ENCODE measurements at places on chromosomes 5 and 9.

GRCh38 chr5:135112008-135112725 lies 78.1 kb upstream of the PITX1 start:
- no peak for DNase-seq
- no peaks in the 10 kb centered on the region for H3K36me3 ChIP-seq
- no peaks in the 10 kb centered on the region for H3K27me3 ChIP-seq
- no peaks in the 10 kb centered on the region for H3K4me1 ChIP-seq

GRCh38 chr5:161863259-161863658 lies 15.3 kb downstream of the GABRA1 start:
- no peak overlapping the region for H3K4me3 ChIP-seq
- no peaks in the 10 kb centered on the region for H3K36me3 ChIP-seq
- no peak overlapping the region for H3K27ac ChIP-seq
- no peak for DNase-seq

DNA sequence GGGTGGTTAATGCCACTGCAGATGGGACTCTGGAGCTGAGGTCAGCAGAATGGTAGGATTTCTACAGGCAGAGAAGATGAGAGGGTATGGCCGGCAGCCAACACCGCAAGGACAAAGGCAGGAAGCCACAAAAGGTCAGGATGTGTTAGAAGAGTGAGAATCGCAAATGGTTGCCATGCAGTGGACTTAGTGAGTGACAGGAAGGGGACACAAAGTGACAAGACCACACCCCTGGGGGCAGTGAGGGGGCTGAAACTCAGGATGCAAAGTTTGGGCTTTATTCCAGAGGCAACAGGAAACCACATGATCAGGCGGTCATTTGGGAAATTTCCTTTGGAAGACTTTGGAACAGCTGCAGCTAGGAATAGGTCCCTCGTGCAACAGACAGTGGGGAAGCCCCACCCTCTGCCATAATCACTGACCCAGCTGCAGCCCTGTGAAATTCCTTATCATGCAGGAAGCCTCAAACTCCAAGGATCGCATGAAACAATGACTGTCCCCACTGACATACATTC lies 14.2 kb upstream of the CCDC180 start:
- DNase-seq = no peak
- H3K27me3 ChIP-seq = no peaks in the 10 kb centered on the region
- H3K4me3 ChIP-seq = no peak overlapping the region
- H3K36me3 ChIP-seq = no peaks in the 10 kb centered on the region
- H3K27ac ChIP-seq = peak overlapping the region; percentile 10

DNA sequence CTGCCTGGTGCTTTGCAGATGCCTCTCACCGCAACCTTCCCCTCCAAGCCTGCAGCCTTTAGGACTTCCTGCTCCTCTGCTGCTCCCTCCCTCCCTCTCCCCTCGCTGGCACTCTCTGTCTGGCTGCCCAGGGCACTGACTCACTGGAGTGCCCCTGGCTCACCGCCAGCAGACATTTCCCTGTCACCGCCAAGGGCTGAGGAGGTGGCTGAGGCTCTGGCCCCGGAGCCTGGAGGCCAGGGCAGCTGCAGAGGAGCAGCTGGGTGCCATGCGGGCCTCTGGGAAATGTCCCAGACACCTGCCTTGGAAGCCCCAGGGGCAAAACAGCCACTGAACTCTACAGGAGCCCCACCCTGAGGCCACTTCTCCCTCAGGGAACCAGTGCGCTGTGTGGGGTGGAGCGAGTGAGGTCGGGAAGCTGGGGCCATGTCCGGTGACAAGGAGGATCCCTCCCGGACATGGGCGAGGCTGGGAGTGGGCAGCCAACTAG lies 53.4 kb downstream of the TENT4A start:
- H3K4me1 ChIP-seq = no peaks in the 10 kb centered on the region
- peak; percentile 91 for DNase-seq
- H3K4me3 ChIP-seq = no peak overlapping the region
- H3K36me3 ChIP-seq = no peaks in the 10 kb centered on the region

DNA sequence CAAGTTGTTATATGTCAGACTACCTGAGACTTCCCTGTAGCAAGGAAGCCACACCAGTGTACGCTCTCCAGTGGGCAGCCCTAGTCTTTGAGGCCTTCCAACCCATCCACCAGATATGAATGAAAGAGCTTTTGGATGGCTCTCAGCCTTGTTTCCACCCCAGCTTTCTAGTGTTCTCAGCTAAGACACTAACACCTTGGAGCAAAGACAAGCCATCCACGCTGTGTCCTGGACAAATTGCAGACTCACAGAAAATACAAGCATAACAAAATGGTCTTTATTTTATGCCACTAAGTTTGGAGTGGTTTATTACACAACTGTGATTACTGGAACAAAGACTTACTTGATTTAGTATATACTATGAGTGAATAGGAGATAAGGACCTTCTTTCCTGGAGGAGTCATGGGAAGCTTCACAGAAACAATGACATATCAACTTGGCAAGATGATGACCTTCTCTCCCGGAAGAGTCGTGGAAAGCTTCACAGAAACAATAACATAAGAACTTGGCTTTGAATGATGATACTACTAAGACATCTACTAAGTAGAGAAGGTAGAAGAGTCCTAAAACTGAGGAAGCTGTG lies 134.0 kb upstream of the VCAN start:
- H3K27me3 ChIP-seq = no peaks in the 10 kb centered on the region
- no peak overlapping the region for H3K27ac ChIP-seq
- DNase-seq = no peak
- no peak overlapping the region for H3K4me3 ChIP-seq
- H3K36me3 ChIP-seq = no peaks in the 10 kb centered on the region
- H3K4me1 ChIP-seq = no peaks in the 10 kb centered on the region

DNA sequence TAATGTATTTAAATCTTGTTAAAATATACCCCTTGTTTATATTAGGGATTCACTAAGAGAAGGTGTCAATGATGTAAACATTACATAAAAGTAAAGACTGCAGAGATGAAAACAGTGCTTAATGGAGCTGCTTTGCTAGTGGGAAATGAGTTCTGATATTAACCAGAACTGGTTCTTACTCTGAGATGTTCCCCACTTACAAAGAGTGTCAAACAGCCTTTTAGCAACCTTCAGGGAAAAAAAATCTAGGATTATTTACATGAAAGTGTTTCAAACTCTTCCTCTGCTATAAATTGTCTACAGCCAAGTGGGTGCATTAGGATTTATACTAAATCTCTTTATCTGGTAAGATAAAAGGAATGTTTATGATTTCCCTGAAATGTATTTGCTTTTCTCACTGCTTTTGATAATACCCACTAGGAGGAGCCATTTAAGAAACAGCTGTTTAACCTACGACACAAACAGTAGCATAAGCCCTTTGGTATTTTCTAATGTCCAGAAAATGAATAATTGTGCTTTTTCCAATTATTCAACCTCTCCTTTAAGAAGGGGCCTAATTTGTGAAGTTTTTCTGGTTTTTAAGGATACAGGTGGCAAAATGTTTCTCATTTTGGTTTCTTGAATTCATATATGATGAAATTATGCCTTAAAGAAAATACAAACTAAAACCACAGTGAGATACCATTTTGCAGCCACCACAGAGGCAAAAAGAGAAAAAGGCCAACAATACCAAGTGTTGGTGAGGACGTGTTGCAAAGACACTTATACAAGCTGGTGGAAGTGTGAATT lies 186.3 kb downstream of the TLE4 start:
- no peaks in the 10 kb centered on the region for H3K27me3 ChIP-seq
- no peak for DNase-seq
- H3K4me3 ChIP-seq = no peak overlapping the region
- H3K36me3 ChIP-seq = no peaks in the 10 kb centered on the region
- no peak overlapping the region for H3K27ac ChIP-seq

GRCh38 chr9:123225374-123225813 lies 43.0 kb downstream of the STRBP start:
- H3K36me3 ChIP-seq = no peaks in the 10 kb centered on the region
- no peaks in the 10 kb centered on the region for H3K27me3 ChIP-seq
- no peak overlapping the region for H3K27ac ChIP-seq

DNA sequence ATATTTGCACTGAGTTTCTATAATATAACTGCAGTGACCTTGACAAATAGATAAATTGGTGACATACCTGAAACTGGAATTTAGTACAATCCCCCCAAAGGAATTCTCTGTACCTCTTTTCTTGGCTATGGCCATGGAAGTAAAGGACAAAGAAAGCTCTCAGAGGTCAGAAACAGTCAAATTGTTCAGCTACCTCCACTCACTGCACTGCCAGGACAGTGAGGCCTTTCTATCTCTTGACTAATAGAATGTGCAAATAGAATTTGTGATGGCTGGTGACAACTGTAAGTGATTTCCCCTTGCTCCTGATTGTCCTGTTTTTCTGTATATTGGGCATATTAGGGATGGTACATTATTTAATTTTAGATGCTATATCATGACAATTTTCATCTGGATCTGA lies 67.1 kb downstream of the CCDC192 start:
- no peak overlapping the region for H3K27ac ChIP-seq
- no peaks in the 10 kb centered on the region for H3K27me3 ChIP-seq
- H3K36me3 ChIP-seq = no peaks in the 10 kb centered on the region
- H3K4me3 ChIP-seq = no peak overlapping the region
- H3K4me1 ChIP-seq = no peaks in the 10 kb centered on the region

- H3K36me3 ChIP-seq = no peaks in the 10 kb centered on the region
- no peak overlapping the region for H3K27ac ChIP-seq
- H3K4me1 ChIP-seq = no peaks in the 10 kb centered on the region
- no peaks in the 10 kb centered on the region for H3K27me3 ChIP-seq
Observed at GRCh38 chr9:97293818-97294217, 13.6 kb upstream of the CCDC180 start.

DNA sequence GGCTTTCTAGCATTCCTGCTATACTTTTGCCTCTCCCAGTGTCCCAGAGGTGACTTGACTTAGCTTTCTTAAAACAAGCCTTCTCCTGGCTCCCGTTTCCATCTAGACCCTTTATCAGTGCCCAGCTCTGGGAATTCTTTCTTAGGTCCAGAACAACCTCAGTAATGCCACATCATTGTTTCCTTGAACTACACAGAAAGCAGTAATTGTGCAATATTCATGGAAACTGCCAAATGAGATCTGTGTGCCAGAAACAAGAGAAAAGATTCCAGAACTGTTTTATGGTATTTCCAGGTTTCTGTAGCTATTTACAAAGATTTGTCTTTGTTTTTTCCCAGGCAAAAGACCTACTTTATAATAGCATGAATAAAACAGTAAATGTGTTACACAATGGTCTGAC lies 391.3 kb downstream of the SLCO4C1 start:
- H3K4me3 ChIP-seq = no peak overlapping the region
- no peaks in the 10 kb centered on the region for H3K4me1 ChIP-seq
- no peaks in the 10 kb centered on the region for H3K27me3 ChIP-seq
- DNase-seq = no peak

- DNase-seq = no peak
- H3K4me1 ChIP-seq = peaks cover 27% of the 10 kb centered on the region
- H3K36me3 ChIP-seq = no peaks in the 10 kb centered on the region
- peak overlapping the region; percentile 35 for H3K27ac ChIP-seq
- H3K4me3 ChIP-seq = no peak overlapping the region
- H3K27me3 ChIP-seq = no peaks in the 10 kb centered on the region
Observed at GRCh38 chr5:124738681-124739633, 7.5 kb downstream of the ZNF608 start.

DNA sequence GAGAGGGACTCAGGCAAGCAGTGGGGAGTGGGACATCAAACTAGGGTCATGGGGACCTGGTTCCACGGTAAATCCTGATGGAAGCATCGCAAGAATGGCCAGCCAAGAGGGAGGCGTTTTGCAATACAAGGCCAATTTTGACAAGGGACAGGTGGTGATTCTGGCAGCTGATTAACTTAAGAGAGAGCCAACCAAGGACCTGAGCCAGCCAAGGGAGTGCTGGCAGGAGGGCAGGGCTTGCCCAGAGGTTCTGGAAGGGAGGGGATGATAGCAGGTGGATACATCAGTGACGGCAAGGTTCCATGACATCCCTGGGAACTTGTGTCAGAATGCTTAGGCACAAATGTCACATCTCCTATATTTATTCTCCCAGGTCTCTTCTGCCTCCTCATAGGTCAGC lies 32.8 kb upstream of the PUM3 start:
- no peak overlapping the region for H3K27ac ChIP-seq
- no peaks in the 10 kb centered on the region for H3K4me1 ChIP-seq
- DNase-seq = no peak
- H3K27me3 ChIP-seq = peaks cover 6% of the 10 kb centered on the region
- H3K36me3 ChIP-seq = no peaks in the 10 kb centered on the region

- peaks cover 3% of the 10 kb centered on the region for H3K4me1 ChIP-seq
- no peak for DNase-seq
- peak overlapping the region; percentile 93 for H3K27ac ChIP-seq
- H3K27me3 ChIP-seq = no peaks in the 10 kb centered on the region
- peak overlapping the region; percentile 85 for H3K4me3 ChIP-seq
- no peaks in the 10 kb centered on the region for H3K36me3 ChIP-seq
Observed at GRCh38 chr5:39423331-39423751, 1.4 kb downstream of the DAB2 start.

GRCh38 chr5:179422213-179422855 lies 77.1 kb upstream of the ADAMTS2 start:
- H3K4me1 ChIP-seq = no peaks in the 10 kb centered on the region
- no peak overlapping the region for H3K4me3 ChIP-seq

GRCh38 chr5:54844905-54845566 lies 140.4 kb downstream of the ESM1 start:
- no peak overlapping the region for H3K27ac ChIP-seq
- peak overlapping the region; percentile 20 for H3K4me3 ChIP-seq
- no peaks in the 10 kb centered on the region for H3K27me3 ChIP-seq
- H3K36me3 ChIP-seq = no peaks in the 10 kb centered on the region

DNA sequence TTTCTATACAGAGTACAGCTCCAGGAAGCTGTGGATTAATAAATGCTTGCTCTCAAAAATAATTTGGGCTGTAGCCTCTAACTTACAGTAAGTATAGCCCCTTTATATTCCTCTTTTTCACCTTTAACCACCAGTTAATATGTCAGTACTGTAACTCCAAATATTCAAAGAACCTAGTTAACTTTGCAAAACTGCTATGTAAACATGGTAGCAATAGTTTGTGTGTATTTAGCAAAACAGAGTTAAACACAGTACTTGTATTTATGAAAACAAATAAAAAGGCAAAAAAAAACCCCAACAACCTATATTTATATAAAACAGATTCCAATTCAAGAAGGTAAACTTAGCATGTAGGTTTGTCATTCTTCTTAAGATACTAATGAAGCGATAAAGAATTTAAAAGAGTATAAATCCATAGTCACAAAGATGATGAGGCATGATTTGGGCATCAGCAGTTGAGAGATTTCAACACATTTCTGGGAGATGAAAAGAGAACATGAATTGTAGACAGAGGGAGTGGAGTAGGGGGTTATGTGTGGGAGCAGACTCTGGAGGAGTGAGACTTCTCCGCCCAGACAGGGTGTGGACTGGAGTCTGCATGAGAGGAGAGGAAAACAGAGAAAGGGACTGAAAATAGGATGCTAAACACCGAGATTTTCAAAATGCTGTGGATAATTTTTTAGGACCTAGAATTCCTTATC lies 47.0 kb upstream of the F2RL1 start:
- no peaks in the 10 kb centered on the region for H3K27me3 ChIP-seq
- H3K27ac ChIP-seq = no peak overlapping the region
- no peaks in the 10 kb centered on the region for H3K36me3 ChIP-seq
- H3K4me3 ChIP-seq = no peak overlapping the region
- H3K4me1 ChIP-seq = no peaks in the 10 kb centered on the region
